ENCODE measurements at places on chromosomes 11 and 22.

- DNase-seq: no peak
Measured at GRCh38 chr11:70883973-70884623, 368.3 kb downstream of the SHANK2 start.

DNA sequence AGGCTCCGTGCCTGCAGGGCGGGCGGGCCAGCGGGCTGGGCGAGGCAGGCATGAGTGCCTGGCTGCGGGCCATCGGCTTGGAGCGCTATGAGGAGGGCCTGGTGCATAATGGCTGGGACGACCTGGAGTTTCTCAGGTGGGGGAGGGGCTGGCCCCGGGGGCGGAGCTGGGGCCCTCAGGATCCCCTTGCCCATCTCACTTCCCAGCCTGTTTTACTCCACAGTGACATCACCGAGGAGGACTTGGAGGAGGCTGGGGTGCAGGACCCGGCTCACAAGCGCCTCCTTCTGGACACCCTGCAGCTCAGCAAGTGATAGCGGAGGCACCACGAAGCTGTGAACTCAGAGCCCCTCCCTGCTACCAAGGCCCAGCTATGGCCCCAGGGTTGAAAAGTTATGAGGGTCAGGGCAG lies 5.9 kb downstream of the PHOX2A start:
- peak; percentile 81 for DNase-seq

GRCh38 chr22:28674121-28674563 lies 5.5 kb downstream of the TTC28 start:
- DNase-seq: no peak

GRCh38 chr11:77771135-77771534 lies 49.4 kb downstream of the RSF1 start:
- DNase-seq: no peak

DNA sequence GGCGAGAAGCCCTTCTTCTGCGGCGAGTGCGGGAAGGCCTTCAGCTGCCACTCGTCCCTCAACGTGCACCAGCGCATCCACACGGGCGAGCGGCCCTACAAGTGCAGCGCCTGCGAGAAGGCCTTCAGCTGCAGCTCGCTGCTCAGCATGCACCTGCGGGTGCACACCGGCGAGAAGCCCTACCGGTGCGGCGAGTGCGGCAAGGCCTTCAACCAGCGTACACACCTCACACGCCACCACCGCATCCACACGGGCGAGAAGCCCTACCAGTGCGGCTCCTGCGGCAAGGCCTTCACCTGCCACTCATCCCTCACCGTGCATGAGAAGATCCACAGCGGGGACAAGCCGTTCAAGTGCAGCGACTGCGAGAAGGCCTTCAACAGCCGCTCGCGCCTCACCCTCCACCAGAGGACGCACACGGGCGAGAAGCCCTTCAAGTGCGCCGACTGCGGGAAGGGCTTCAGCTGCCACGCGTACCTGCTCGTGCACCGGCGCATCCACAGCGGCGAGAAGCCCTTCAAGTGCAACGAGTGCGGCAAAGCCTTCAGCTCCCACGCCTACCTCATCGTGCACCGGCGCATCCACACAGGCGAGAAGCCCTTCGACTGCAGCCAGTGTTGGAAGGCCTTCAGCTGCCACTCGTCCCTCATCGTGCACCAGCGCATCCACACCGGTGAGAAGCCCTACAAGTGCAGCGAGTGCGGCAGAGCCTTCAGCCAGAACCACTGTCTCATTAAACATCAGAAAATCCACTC lies 12.2 kb downstream of the ZNF74 start:
- DNase-seq: peak; percentile 71

DNA sequence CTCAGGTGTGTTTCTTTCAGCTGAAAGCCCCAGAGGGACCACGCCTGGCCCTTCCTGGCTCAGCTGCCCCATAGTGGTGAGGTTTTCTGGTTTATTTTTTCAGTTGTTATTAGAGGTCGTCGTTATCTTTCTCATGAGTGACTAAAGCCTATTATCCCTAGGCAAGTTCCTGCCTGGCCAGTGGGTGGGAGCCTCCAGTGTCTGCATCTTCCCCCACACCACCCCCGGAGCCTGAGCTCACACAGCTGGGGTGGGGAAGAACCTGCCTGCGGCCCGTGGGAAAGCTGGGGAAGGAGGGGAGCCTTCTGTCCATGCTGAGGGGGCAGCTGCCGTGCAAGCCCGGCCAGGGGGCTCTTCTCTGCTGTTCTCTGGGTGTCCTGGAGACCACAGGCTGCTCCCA lies 24.3 kb upstream of the PPFIA1 start:
- DNase-seq: no peak

- no peak for DNase-seq
Measured at GRCh38 chr11:85945296-85945695, 90.1 kb downstream of the CCDC83 start.

DNA sequence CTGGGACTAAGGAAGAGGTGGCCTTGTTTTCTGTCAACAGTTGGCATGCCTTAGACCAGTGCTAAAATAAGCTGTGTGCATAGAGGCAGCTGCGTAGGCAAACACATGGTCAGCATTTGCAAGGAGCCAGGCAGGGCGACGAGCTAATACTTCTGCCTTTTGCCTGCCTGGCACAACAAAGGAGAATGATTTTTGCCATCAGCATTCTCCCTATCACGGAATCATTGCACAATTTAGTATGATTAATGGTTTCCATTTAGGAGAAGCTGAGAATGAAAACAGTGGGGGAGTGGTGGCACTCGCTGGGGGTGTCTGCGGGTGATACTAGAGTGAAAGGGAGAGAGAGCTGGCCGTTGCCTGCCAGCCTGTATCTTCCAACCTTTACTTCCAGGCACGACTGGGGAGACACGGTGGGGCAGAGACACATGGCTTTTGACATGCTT lies 336.0 kb downstream of the CADM1 start:
- no peak for DNase-seq

- DNase-seq: no peak
Measured at GRCh38 chr11:12122083-12122482, 11.7 kb downstream of the MICAL2 start.

GRCh38 chr11:44860346-44860745 lies 90.3 kb downstream of the TP53I11 start:
- DNase-seq: peak; percentile 38

DNA sequence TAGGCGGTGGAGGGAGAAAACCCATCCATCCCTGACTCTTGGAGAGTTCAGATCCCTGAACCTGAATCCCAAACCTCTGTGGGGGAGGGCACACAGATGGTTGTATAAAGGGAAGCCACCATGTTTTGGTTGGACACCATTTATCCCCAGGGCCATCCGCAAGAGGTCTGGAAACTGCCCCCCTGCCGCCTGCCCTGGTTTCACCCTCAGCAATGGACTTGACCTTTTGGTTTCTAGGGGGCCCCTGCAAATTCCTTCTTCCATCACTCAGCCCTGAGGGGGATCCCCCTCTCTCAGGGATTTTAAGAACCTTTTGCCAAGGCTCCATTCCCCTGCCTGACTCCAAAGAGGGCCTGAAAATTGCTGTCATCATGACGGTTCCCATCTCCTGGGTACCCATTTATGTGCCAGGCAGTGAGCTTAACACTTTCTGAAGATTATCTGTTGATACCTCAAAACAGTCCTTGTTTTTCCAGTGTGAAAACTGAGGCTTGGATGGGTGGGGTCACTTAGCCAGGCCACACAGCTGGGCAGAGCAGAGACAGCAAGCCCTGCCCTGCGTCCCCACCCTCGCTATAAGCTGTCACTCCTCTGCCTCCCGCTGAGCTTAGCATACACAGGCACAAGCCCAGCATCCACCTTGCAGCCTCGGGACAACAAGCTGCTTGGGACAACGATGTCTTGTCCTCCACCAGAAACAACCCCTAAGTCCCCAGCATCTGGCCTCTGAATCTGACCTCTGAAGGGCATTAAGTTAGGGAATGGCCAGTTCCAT lies 33.2 kb upstream of the CRYBB3 start:
- no peak for DNase-seq

DNA sequence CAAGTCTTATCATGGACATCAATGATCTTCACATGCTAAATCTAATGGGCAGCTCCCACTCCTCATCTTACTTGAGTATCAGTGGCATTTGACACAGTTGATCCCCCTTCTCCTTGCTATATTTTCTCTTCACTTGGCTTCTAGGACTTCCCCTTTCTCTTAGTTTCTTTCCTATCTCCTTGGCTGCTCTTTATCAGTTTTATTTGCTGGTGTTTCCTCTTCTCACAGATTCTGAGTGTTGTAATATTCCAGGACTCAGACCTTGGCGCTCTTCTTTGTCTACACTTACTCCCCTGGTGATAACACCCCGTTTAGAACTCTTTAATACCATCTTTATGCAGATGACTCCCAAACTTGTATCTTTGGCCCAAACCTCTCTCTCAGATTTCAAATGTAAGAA lies 33.9 kb upstream of the RASSF10 start:
- no peak for DNase-seq

- DNase-seq: peak; percentile 59
Measured at GRCh38 chr11:69892986-69893555, 73.9 kb upstream of the FGF3 start.

DNA sequence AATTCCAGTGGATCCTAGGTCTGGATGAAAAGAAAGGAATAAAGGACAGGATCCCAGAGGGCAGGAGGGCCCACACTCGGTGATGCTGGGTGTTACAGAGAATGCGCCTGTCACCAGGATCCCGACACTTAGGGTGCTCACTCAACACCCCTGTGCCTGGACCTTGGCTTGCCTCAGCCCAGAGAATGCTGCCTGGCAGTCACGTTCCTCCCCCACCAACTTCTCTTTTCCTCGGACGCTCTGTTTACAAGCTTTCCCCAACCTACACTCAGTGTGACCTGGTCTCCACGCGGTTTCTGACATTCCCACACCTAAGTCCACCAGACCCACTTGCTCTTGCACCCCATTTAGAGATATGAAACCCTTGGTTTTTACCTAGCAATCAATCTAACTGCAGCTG lies 38.0 kb upstream of the ETS1 start:
- peak; percentile 85 for DNase-seq

- DNase-seq: peak; percentile 85
Measured at GRCh38 chr11:46336563-46337180, 10.6 kb upstream of the DGKZ start.

DNA sequence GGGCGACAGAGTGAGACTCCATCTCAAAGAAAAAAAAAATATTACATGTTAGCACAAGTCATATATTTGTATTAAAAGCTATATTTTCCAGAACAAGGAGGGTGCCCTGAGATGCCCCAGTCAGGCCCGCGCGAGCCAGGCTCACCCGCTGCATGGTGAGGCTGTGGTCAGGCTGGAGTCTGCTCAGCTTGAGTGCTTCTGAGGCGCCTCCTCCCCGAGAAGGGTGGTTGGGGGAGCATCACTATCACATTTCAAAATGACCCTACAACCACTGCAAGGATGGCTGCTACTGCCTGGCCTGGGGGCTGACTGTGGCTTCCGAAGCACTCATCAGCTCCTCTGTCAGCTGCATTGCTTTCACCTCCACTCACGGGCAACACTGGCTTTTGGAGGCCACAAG lies 77.1 kb downstream of the SCUBE1 start:
- DNase-seq: no peak

DNA sequence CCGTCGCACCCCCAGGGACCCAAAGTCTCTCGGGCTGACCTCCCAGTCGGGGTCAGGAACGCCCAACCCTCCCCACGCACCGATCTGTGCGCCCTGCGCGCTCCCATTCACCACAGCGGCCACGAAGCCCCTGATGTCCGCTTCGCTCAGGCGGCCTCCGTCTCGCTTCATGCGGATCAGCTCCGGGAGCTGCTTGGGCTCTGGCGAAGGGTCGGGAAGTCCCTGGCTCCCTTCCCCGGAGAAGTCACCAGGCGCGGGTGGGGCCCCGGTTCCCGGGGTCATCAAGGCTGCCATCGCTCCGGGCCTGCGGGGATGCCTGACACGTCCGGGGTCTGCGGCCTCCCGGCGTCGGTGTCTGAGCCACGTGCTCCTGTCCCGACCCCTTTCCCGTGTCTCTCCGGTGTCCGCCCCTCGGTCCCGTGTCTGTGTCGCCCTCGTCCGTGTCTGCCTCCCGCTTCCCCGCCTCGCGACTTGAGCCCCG lies 356 bp downstream of the TYMP start:
- DNase-seq: no peak

- no peak for DNase-seq
Measured at GRCh38 chr11:45248501-45249011, 37.6 kb downstream of the SYT13 start.

DNA sequence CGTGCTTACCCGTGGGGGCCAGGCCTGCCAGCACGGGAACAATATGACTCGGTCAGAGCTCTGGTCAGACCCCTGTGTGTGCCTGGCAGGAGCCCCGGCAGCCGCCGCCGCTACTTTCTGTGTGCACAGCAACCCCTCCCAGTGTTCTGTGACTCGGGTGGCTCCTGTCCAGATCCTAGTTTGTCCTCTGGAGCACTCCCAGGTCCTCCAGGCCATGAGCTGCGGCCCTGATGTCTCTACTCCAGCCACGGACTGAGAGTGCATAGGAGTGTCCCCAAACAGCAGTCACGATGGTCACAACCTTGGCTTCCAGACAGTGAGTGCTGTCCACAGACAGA lies 3.2 kb downstream of the NDUFS8 start:
- DNase-seq: no peak

DNA sequence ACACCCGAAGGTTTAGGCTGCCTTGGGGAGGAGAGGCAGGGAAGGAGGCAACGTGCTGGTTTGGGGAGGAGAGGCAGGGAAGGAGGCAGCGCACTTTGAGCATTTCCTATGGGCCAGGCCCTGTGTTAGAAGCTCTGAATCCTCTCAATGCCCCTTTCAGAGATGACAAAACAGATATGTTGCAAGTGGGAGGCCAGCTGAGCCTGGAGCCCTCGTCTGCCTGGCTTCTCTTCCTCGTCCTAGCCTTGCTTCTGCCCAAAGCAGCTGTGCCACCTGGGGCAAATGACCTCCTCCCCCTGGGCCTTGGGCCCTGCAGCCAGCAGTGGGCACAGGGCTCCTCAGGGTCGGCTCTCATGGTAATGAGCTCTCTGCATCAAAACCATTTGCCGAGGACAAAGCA lies 15.3 kb upstream of the LRRC32 start:
- no peak for DNase-seq

DNA sequence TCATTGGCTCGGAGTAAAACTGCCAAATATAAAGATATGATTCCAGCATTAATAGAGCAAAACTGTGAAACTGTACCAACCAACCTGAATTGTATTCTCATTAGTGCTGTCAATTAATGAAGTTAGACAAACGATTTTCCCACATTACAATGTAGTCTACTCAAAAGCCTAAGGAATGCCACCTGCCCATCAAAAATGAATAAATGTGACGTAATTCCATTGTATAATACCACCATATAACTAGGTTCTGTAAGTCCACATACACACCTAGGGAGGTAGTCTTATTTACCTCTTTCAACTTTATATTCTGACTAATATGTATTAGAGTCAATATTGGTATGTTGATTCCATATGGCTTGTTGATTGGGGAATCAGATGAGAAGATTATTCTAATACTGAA lies 76.2 kb downstream of the FAM76B start:
- no peak for DNase-seq

DNA sequence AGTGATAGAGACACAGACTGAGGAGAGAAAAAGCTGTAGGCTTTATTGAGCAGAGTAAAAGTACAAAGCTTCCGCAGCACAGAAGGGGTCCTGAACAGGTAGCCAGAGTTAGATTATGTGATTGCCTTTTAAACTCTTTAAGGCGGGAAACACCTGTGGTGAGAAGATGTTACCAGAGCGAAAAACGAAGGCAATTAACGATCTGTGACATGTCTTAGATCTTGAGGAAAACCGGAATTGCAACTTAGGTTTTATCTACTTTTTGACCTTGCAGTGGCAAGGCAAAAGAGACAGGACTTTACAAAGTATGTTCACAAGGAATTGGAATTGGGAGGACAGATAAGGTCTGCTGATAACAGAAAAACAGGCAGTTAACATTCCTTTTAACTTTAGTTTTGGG lies 493.6 kb upstream of the FAT3 start:
- DNase-seq: no peak

Data from spleen (tissue), 13 donors.